ENCODE measurements at places on chromosomes 12 and 14.

DNA sequence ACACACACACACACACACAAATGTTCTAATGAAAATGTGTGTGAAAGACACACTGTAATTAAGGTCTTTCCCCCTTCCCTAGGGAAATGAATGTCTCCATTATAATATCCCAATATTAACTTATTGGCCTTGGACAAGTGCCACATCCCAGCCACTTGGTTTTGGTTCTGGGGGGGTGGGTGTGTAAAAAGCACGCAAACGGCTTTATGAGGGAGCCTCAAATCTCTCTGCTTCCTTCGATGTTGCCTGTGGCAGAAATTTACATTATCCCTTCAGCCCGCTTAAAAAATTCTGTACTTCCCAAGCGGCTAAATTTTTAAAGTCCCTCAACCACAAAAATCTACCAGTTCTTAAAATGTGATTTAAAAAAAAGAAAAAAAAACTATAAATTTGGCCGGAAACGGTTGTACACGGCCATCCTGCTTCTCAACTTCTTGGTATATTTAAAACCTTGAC lies 432 bp downstream of the C14orf93 start:
- DNase-seq, result no peak

DNA sequence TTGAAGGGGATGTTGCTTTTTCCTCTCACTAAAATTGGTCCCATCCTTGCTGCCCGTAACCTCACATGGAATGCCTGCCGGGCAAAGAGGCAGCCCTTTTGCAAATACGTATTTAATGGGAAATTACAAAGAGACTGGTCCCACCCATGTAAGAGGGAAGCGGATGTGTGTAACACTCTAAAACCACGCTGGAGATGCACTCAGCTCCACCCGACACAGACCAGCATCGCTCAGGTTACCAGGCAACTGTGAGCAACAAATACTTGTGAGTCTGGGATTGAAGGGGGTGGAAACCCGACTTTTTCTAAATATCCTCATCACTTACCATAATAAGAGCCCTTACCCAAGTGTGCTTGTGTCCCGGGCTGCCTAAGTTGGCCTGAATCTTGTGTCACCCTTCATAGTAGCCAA lies 47.7 kb downstream of the ELK3 start:
- no peak for DNase-seq

GRCh38 chr14:47746986-47747385 lies 71.6 kb upstream of the MDGA2 start:
- DNase-seq, result no peak

DNA sequence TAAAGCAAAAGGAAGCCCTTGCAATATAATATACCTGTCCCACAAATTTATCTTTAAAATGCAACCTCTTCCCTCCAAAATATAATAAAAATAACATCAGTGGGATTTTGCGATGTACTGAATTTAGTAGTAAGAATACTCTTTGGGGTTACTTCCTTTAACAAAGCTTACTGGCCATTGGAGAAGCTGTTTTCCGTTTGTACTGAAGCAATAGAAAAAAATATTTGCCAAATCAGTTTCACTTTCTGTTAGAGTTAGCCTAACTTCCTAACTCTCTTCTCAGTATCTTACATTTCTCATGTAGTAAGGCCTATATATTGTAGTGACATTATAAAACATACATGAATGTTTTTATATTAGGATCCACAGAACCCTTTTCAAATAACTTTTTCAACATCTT lies 3.7 kb downstream of the MAX start:
- no peak for DNase-seq

DNA sequence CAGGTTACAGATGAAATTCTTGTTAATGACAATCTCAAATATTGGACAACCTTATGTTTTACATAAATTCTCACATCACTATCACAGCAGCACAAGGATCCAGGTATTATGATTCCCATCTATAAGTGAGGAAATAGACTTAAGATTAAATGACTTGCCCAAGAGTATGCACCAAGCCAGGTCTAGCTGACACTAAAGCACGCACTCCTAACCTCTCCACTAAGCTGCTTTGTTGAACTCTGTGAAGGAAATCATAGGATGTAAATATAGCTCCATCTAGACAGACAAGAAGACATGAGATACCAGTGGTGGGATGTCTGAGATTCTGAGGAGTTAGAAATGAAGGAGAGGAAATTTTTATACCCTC lies 87.9 kb downstream of the PHLDA1 start:
- DNase-seq, result no peak

- DNase-seq, result no peak
Observed at GRCh38 chr14:40004871-40005500, 572.8 kb upstream of the FBXO33 start.

DNA sequence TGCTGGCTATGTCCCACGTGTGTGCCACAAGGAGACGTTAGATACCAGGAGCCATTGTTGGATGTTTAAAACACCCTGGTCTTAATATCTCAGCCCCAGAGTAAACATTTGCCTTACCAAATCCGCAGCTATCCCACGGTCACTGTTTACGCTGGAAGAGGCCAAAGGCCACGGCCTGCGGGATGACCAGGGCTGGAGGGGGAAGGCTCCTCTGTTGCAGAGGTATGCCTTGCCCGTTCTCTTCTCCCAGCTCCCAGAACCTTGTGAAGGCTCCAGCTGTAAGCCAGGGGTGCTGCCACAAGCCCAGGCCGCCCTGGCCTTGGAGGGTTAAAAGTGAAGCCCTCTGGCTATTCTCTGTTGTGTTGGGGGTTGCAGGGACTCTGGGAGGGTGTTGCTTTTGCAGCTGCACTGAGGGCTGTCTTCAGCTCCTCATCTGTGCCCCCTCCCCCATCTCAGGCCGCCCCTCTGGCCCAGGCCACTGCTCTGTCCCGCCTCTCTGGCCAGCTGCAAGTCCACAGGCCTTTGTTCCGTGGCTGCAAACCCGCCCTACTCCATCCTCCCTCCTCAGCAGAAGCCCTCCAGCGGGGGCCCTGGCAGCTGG lies 2.5 kb downstream of the PLEKHG3 start:
- DNase-seq, result no peak

DNA sequence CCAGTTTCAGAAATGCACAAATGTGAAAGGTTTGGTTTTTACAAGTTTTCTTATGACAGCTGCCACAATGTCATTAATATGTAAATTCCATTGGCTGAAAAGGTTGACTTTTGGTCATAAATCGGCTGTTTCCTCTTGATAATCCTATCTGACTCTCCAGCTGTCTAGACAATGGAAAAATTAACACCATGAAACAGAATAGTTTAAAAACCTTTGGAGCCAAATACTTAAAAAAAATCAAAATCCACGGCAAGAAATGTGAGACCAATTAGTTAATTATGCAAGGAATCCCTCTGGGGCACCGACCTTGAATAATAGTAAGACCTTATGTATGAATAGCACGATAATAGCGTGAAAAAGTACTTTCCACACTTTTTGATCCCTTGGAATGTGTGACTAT lies 138.0 kb downstream of the ZNF664 start:
- DNase-seq, result no peak

GRCh38 chr14:90388982-90389381 lies 7.8 kb upstream of the CALM1 start:
- peak; percentile 33 for DNase-seq

DNA sequence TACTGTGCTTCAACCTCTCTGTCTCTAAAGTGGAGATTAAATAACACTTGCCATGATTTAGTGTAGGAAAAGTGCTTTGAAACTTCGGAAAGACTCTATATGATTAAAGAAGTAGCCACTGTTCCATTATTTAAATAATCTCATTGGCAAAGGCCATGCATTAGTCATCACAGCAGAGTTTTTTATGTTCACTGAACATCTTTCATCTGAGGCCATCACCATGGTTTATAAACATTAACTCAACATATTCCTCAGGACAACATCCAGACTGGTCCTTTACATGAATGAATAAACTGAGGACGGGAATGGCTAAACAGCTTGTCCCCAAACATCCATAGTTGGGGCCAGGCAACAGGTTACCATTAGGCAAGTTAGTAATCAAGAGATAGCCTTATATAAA lies 124.6 kb upstream of the FRMD6 start:
- DNase-seq, result peak; percentile 34

DNA sequence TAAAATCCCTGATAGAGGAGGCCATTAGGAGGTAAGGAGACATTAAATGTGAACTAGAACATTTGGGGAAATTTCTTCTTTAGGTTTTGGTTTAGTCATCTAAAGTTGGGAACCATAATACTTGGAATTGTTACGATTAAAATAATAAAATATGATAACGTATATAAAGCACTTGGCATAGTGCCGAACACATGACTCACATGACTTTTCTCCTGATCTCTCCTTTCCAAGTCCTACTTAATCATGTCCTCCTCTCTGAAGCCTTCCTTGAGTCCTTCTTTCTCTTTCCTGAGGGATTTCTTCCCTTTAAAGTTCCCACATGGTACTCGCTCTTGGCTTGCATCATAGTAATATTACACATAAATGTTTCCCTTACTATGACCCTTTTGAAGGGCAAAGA lies 20.0 kb downstream of the BEST3 start:
- DNase-seq, result no peak

GRCh38 chr12:97756066-97756666 lies 293.6 kb downstream of the RMST start:
- DNase-seq, result no peak

DNA sequence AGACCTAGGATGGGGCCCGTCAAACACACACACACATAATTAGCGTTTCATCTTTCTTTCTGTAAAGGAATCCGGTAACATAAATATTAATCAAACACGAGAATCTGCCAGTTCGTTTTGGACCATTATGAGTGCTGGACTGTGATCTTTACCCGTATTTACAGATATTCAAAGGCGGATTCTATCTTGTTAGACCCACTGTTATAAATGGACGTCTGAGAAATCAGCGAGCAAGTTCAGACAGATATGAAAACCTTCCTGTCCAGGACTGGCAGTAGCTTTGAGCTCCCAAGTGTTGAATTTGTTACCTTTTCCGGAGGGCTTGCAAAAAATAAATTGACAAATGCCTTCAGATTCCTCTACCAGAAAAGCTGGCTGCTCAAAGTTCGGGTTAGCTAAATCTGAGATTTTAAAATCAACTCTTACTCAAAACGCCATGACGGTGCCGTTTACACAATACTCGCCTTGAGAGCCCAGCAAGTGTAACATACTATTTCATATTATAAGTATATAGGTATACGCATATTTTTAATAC lies 27.6 kb downstream of the BCL11B start:
- DNase-seq, result no peak

- DNase-seq, result no peak
Observed at GRCh38 chr12:98244136-98244535, 271.3 kb upstream of the TMPO start.
